Osteocyte (in vitro differentiated cells): ENCODE measurements at places on chromosomes 11 and 22. TPM values are rescaled to one million over a fixed set of nuclear protein-coding genes. Genes with fewer than 3 reads are reported as not detected.

Gene POLR2F
- 77.9 and 81.1 TPM in 2 replicates for total RNA-seq

Gene KLHL35
- 2.3 and 2.8 TPM in 2 replicates for total RNA-seq

Gene ANO3
- total RNA-seq = not detected in 2 replicates

Gene LIPT2
- total RNA-seq = 1.6 and 3.5 TPM in 2 replicates

Gene TMEM121B
- 0.37 and 0.48 TPM in 2 replicates for total RNA-seq

Gene ANGPTL5
- 2.4 and 2.9 TPM in 2 replicates for total RNA-seq

Gene NXPE2
- total RNA-seq = not detected in 2 replicates

Gene MMP7
- not detected in 2 replicates for total RNA-seq

Gene NELL1
- not detected in 2 replicates for total RNA-seq

Gene MN1
- total RNA-seq = 145 and 153 TPM in 2 replicates

- DNase-seq = no peak
Observed at GRCh38 chr22:49491726-49492125, 335.9 kb downstream of the BRD1 start.

- no peak for DNase-seq
Observed at GRCh38 chr22:40300316-40300715, 46.0 kb upstream of the ADSL start.

GRCh38 chr11:74371269-74372052 lies 26.8 kb downstream of the PGM2L1 start:
- DNase-seq = no peak

DNA sequence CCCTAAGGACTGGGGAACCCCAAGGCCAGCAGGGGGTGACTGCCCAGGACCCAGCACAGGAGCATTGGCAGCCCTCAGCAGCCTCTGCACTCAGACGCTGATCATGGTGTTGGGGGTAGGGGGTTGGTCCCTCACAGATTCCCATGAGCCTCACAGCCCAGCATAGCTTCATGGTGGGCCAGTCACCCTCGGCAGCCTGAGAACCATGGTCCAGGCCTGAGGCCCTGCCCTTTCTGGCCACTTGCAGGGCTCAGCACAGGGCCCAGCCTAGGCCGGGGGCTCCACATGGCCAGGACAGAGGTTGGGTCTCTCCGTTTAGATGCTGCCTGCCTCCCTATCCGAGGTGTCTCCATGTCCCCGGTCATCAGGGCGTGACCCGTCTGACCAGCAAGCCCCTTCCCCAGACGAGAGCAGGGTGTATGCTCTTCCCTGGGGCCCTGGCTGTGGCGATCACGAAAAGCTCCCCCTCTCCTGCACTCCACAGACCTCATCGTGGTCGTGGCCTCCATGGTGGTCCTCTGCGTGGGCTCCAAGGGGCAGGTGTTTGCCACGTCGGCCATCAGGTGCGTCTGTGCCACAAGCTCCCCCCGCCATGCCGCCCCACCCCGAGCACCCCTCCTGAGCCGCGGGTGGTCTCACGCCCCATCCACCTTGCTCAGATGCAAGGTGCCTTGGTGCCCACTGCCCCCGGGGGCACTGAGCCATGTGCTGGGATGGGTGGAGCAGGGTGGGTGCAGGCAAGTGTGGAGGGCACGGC lies 126.2 kb downstream of the KCNQ1 start:
- DNase-seq = no peak

DNA sequence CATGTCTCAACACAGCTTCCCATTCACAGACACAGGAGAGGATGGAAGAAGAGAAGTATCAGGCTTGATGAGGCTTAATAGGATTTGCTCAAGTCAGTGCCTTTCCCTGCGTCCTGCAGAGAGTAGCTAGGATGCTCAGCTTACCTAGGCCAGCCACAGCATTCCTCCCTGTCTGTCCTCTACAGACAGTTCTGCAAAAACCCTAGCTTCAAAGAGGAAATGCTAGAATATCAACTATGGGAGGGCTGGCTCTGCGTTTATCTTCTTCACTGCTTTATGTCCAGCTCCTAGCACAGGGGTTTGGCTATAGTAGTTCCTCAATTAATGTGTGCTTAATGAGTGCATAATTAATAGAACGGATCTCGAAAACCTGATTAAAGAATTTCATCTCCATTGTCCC lies 16.4 kb downstream of the KCNJ5 start:
- DNase-seq = no peak

GRCh38 chr11:111528557-111528956 lies 12.0 kb upstream of the LAYN start:
- DNase-seq = no peak

GRCh38 chr22:20651286-20651685 lies 122.6 kb upstream of the SERPIND1 start:
- peak; percentile 19 for DNase-seq

DNA sequence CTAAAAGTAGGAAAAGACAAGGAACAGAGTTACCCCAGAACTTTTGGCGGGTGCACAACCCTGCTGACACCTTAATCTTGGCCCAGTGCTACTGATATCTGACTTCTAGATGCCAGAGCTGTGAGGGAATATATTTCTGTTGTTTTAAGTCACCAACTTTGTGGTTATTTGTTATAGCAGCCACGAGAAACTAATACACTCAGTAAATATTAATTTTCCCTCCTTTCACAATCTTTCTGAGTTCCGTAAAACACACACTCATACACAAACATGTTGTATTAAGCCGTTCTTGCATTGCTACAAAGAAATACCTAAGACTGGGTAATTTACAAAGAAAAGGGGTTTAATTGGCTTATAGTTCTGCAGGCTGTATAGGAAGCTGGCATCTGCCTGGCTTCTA lies 16.1 kb upstream of the ZDHHC13 start:
- no peak for DNase-seq

- DNase-seq = no peak
Observed at GRCh38 chr11:65147352-65148075, 13.2 kb upstream of the SYVN1 start.

GRCh38 chr11:32379719-32380118 lies 55.6 kb downstream of the WT1 start:
- DNase-seq = no peak

DNA sequence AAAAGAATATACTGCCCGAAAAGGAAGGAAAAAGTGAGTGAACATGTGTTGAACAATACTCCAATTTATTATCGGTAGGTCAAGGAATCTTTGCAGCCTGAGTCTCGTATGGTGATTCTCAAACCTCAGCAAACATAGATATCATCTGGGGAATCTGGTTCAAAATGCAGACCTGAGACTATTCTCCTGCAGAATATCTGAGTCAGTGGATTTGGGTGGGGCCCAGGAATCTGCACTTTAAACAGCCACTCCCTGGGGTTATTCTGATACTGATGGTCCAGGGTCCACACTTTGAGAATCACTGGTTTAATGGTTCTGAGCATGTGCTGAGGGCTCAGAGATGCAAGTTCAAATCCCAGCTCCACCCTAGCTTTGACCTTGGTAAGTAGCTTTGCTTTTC lies 53.6 kb upstream of the GRK3 start:
- DNase-seq = no peak

- DNase-seq = peak; percentile 66
Observed at GRCh38 chr22:44399906-44400762, 87.4 kb upstream of the SHISAL1 start.

DNA sequence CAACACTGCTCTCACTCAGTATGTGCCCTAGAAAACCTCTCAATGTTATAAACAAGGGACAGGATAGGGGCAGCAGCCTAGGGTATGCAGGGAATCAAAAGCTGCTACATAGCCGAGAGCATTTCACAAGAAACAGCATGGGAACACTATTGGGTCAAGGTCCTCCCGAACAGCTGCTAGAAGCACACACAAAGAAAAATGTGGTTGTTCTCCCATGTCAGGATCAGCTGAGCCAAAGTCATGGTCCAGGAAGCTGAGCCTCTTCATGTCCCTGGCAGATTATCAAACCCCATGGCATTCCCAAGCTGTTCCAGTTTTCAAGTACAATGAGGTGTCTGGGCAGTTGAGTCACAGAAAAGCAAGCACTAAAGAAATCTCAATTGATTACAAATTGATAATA lies 21.0 kb upstream of the GDPD4 start:
- no peak for DNase-seq

GRCh38 chr11:61587541-61587941 lies 6.7 kb upstream of the SYT7 start:
- DNase-seq = no peak

GRCh38 chr11:108340973-108341372 lies 118.1 kb downstream of the ATM start:
- DNase-seq = no peak

- DNase-seq = peak; percentile 60
Observed at GRCh38 chr11:78656327-78656726, 81.7 kb upstream of the NARS2 start.

DNA sequence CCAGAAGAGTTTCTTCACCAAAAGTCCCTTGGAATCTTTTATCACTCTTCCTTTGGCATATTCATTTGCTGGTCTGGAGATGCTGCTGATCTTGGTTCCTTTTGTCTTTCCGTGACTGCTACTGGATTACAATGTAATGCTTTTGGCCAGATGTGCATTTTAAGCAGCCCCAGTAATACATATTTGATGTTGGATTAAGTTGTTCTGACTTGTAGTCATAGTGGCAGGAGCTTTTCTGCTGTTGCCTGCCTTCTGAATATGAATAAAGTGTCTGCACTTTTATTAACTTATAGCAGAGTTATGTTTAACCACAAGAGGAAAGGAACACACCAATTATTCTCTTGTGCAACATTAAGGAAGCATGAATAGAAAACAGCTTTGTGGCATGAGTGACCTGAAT lies 360.0 kb upstream of the DDI1 start:
- no peak for DNase-seq

- no peak for DNase-seq
Observed at GRCh38 chr22:42655693-42656092, 6.5 kb upstream of the CYB5R3 start.
